ENCODE measurements at places on chromosomes 2 and 18.

- no peak for DNase-seq
Measured at GRCh38 chr2:218260742-218261422, at the start of gene GPBAR1. Gene GPBAR1, plus strand, starts transcription at chr2:218261015. Its CDS starts 1,710 bp downstream, at chr2:218262725.

DNA sequence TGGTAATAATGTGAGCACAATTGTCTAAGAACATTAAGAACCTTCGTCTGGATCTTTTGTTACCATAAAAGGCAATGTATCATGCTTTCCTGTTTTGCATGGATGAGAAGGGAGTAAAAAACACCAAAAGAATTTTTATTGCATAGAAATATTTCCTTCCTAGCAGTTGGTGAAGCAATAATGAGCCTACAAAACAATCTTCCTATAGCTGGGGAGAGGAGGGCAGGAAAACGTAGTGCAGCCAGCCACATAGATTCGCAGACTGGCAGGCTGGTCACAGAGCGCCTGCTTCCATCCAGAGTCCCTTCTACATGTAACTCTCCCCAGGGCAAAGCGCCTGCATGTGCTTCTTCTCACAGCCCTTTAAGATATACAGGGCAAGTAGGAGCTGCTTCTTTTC is 190.4 kb downstream of the BABAM2 start:
- no peak for DNase-seq

DNA sequence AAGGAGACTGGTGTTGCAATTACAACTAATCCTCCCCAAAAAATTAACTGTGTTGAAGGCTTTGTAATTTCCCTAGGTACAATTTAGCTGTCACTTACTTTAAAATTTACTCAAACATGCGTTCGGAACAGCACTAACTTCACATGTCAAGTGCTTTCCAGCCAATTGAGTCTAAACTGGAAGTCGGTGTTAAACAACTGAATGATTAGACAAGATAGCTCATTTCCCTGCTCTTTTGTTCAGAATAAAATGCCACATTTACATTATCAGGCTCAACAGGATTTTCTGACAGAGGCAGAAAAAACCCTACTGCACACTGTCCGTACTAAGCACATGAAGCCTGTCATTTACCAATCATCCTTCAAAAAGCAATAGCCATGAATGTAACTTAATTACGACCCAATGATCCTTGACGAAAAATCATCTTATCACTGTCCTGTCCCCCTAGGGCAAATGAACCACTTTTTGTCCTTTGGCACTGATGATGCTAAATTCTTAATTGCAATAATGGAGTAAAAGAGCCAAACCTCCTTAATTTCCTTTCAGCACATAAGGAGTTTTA is 56.0 kb downstream of the LRPPRC start:
- DNase-seq, result no peak

GRCh38 chr2:130756053-130756873 is 923 bp downstream of the AMER3 start:
- no peak for DNase-seq

DNA sequence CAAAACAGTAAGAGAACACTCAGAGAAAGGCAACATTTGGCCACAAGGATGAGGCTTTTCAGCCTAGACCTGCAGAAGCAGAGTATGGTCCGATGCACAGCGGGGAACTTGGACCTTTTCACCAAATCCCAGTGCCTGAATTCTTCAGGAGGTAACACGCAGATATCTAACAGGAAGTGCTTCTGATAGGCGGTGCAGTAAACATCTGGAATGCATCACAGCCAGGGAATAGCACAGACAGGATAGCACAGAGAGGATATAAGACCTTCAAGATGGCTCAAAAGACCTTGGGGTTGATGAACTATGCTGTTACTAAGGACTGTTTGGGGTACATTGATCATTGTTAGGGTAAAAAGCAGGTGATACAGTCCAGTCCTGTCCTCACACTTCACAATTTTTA is 1.7 kb downstream of the TMEM127 start:
- DNase-seq, result no peak
